ENCODE measurements at places on chromosomes 12 and 14. TPM values are rescaled to one million over a fixed set of nuclear protein-coding genes. Genes with fewer than 3 reads are reported as not detected.

CLMN gene
- total RNA-seq = 0.14 TPM

SCNN1A gene
- 0.57 TPM for total RNA-seq

GLIPR1L1 gene
- not detected for total RNA-seq

KDM5A gene
- total RNA-seq = 54.1 TPM

METAP2 gene
- 54.4 TPM for total RNA-seq

TNFAIP2 gene
- total RNA-seq = 69.7 TPM

AACS gene
- 46.5 TPM for total RNA-seq

EIF2S3B gene
- 2.8 TPM for total RNA-seq

TAS2R19 gene
- total RNA-seq = 4.9 TPM

TXNRD1 gene
- total RNA-seq = 251 TPM

SLC7A7 gene
- total RNA-seq = 26.5 TPM

RDH16 gene
- total RNA-seq = not detected

CELA1 gene
- not detected for total RNA-seq

MSI1 gene
- total RNA-seq = not detected

OR6C2 gene
- not detected for total RNA-seq

All from placental pericyte (primary cell).